H1 (cell line): ENCODE measurements at places on chromosomes 12 and 14.
A peak's percentile ranks its signal among the peaks of the same experiment; 100 is the strongest.

GRCh38 chr14:103451401-103451800 is 66.2 kb downstream of the MARK3 start:
- no peak for DNase-seq
- no peaks in the 10 kb centered on the region for H3K36me3 ChIP-seq
- H3K27ac ChIP-seq: no peak overlapping the region
- no peaks in the 10 kb centered on the region; the same call in 1 of the 2 replicates for H3K4me1 ChIP-seq

- H3K36me3 ChIP-seq: no peaks in the 10 kb centered on the region
- H3K27me3 ChIP-seq: no peaks in the 10 kb centered on the region
- H3K4me1 ChIP-seq: no peaks in the 10 kb centered on the region
- DNase-seq: no peak
Measured at GRCh38 chr12:96434107-96434506, 33.9 kb upstream of the CDK17 start.

- DNase-seq: no peak
- H3K36me3 ChIP-seq: no peaks in the 10 kb centered on the region
- no peak overlapping the region for H3K4me3 ChIP-seq
- H3K27ac ChIP-seq: no peak overlapping the region
Measured at GRCh38 chr12:121224591-121224990, 14.7 kb downstream of the P2RX4 start.

GRCh38 chr14:47149326-47149725 is 497.7 kb upstream of the RPL10L start:
- no peak overlapping the region for H3K4me3 ChIP-seq
- H3K4me1 ChIP-seq: no peaks in the 10 kb centered on the region
- H3K27me3 ChIP-seq: no peaks in the 10 kb centered on the region
- no peak for DNase-seq
- H3K36me3 ChIP-seq: no peaks in the 10 kb centered on the region

- H3K4me3 ChIP-seq: no peak overlapping the region
- H3K4me1 ChIP-seq: no peaks in the 10 kb centered on the region
- no peaks in the 10 kb centered on the region for H3K36me3 ChIP-seq
- no peak overlapping the region for H3K27ac ChIP-seq
- no peaks in the 10 kb centered on the region for H3K27me3 ChIP-seq
Measured at GRCh38 chr12:67356380-67356774, 87.2 kb downstream of the CAND1 start.

DNA sequence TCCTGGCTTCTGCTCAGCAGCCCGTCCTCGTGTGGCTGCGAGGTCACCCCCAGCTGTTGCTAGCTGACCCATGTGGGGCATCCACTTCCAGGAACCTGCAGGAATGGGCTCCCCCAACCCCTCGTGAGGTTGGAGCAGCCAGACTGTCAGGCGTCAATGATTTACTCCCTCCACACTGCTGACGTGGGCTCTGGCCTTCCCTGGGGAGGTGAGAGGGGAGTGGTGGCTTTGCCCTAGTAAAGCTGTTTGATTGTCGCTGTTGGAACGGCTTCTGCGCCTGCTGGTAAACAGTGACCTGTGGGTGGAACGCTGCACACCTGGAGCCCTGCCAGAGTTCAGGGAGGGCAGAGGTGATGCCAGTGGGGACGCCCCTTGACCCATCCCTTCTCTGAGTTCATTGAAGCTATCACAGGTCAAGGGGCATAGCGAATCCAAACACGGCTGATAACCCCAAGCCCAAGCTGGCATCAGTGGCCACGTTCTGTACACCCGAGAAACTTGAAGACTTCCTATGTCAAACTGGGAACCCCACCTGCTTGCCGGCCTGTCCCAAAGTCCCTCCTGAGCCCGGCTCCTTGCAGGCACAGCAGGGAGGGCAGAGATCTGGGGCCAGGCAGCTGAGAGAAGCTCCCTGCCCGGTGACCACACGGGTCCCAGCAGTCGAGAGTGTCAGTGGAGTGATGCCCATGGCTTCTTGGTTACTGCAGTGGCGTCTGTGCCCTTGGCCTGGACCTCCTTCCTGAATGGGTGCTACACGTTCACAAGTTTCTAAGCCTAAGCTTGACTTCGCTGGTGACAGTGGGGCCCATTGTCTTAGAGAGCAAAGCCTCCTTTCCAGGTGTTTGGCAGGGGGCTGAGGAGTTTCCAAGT is 2.7 kb downstream of the ASPG start:
- no peaks in the 10 kb centered on the region for H3K36me3 ChIP-seq
- no peaks in the 10 kb centered on the region for H3K4me1 ChIP-seq
- DNase-seq: peak; percentile 39
- peaks cover 2% of the 10 kb centered on the region; the same call in 1 of the 2 replicates for H3K27me3 ChIP-seq
- H3K4me3 ChIP-seq: no peak overlapping the region

GRCh38 chr14:39946807-39947206 is 514.6 kb upstream of the FBXO33 start:
- H3K4me1 ChIP-seq: no peaks in the 10 kb centered on the region
- H3K36me3 ChIP-seq: no peaks in the 10 kb centered on the region
- H3K4me3 ChIP-seq: no peak overlapping the region
- H3K27ac ChIP-seq: no peak overlapping the region

DNA sequence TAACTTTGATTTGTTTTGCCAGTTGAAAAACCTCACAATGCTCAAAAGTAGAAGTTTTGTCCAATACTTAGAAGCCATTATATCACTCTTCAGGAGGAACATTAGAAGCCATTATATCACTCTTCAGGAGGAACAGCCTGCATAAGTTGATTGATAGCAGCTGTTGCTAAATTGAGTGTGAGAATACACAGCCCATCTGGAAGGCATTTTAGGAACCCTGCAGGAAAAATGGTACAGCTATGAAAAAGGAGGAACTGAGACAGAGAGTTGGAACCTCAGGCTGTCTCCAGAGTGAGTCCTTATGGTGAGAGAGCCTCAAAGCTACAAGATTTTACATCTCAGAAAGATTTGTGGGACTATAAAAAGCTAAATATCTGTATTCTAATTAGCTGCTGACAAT is 207.0 kb downstream of the MYRFL start:
- no peaks in the 10 kb centered on the region for H3K36me3 ChIP-seq
- peaks cover 4% of the 10 kb centered on the region; the same call in 1 of the 2 replicates for H3K4me1 ChIP-seq
- H3K27ac ChIP-seq: no peak overlapping the region

DNA sequence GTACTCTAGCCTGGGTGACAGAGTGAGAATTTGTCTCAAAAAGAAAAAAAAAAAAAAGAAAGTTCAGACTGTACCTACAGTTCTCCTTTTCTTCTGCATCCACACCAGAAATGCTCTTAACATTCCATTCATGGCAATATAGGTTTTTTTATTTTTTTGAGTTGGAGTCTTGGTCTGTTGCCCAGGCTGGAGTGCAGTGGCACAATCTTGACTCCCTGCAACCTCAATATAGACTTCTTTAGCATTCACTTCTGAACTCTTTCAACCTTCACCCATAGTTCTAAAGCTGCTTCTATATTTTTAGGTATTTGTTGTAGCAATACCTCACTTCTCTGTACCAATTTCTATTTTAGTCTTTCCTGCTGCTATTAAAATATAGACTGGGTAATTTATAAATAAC is 1095.7 kb downstream of the FLRT2 start:
- H3K4me3 ChIP-seq: no peak overlapping the region
- no peaks in the 10 kb centered on the region for H3K36me3 ChIP-seq
- H3K27ac ChIP-seq: no peak overlapping the region
- no peaks in the 10 kb centered on the region for H3K27me3 ChIP-seq

GRCh38 chr12:113222730-113223531 is 1.7 kb downstream of the TPCN1 start:
- no peak for DNase-seq
- no peak overlapping the region for H3K4me3 ChIP-seq
- no peak overlapping the region for H3K27ac ChIP-seq
- 0 out of 2 replicates have a peak, but pooled peaks cover 3% of the 10 kb centered on the region for H3K36me3 ChIP-seq
- H3K4me1 ChIP-seq: peaks cover 10% of the 10 kb centered on the region; the same call in 1 of the 2 replicates

- H3K36me3 ChIP-seq: no peaks in the 10 kb centered on the region
- H3K27me3 ChIP-seq: no peaks in the 10 kb centered on the region
- no peak overlapping the region for H3K4me3 ChIP-seq
Measured at GRCh38 chr12:15605881-15606590, 183.2 kb downstream of the EPS8 start.

GRCh38 chr12:7374423-7375144 is 69.4 kb downstream of the CD163L1 start:
- no peak overlapping the region for H3K27ac ChIP-seq
- H3K4me1 ChIP-seq: no peaks in the 10 kb centered on the region
- no peaks in the 10 kb centered on the region for H3K27me3 ChIP-seq
- no peaks in the 10 kb centered on the region for H3K36me3 ChIP-seq
- no peak overlapping the region for H3K4me3 ChIP-seq
- peak; percentile 78 for DNase-seq

DNA sequence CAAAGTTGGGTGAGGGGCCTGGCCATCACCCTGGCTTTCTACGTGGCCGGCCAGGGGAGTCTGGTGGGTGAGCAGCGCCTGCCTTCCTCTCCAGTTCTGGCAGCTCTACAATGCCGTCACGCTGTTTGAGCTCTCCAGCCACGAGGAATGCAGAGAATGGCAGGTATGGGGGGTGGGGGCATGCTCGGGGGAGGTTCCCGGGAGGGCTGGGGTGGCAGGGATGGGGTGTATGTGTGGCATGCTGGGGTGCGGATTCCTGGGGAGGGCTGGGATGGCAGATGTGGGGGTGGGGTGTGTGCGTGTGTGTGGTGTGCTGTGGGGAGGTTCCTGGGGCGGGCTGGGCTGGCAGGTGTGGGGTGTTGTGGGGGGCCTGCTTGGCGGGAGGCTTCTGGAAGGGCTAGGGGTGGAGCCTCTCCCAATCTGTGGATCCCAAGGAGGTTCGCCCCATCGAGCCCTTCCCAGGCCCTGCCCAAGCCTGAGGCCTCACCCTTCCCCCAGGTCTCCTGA is 18.5 kb downstream of the RHOF start:
- no peak overlapping the region for H3K4me3 ChIP-seq
- H3K36me3 ChIP-seq: no peaks in the 10 kb centered on the region; the same call in 1 of the 2 replicates
- no peaks in the 10 kb centered on the region for H3K27me3 ChIP-seq
- peaks cover 18% of the 10 kb centered on the region for H3K4me1 ChIP-seq
- no peak for DNase-seq
- H3K27ac ChIP-seq: peak overlapping the region; percentile 45; the same call in 1 of the 2 replicates

- H3K27ac ChIP-seq: no peak overlapping the region
- no peaks in the 10 kb centered on the region for H3K27me3 ChIP-seq
- H3K4me1 ChIP-seq: no peaks in the 10 kb centered on the region
- H3K36me3 ChIP-seq: no peaks in the 10 kb centered on the region
- no peak overlapping the region for H3K4me3 ChIP-seq
Measured at GRCh38 chr14:79352076-79352630, 859.2 kb downstream of the DIO2 start.

DNA sequence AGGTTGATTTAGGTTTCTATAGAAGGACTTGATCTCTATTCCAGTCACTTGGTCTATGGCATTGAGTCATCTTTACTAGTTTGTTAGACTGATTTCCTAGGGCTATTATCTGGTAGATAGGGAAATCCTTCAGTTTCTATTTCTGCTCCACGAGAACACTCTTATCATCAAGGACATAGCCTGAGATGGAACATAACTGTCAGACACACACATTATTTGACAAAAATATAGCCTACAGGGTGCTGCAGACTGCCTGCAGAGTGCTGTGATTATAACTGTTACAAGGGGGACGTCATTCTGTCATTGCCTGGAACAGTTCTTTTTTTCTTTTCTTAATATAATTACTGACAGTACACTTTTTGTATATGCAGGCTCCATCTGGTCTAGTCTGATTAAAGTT is 82.0 kb downstream of the TMEM117 start:
- no peak overlapping the region for H3K4me3 ChIP-seq
- H3K27ac ChIP-seq: no peak overlapping the region
- H3K36me3 ChIP-seq: no peaks in the 10 kb centered on the region
- no peaks in the 10 kb centered on the region for H3K4me1 ChIP-seq
- H3K27me3 ChIP-seq: no peaks in the 10 kb centered on the region

- H3K4me1 ChIP-seq: 0 out of 2 replicates have a peak, but pooled peaks cover 2% of the 10 kb centered on the region
- H3K27me3 ChIP-seq: no peaks in the 10 kb centered on the region
- no peaks in the 10 kb centered on the region for H3K36me3 ChIP-seq
Measured at GRCh38 chr14:64234877-64235651, 59.1 kb downstream of the ESR2 start.

GRCh38 chr14:69673578-69674305 is 62.3 kb downstream of the SUSD6 start:
- H3K36me3 ChIP-seq: no peaks in the 10 kb centered on the region
- H3K4me3 ChIP-seq: no peak overlapping the region
- H3K4me1 ChIP-seq: peaks cover 5% of the 10 kb centered on the region; the same call in 1 of the 2 replicates
- H3K27me3 ChIP-seq: no peaks in the 10 kb centered on the region
- DNase-seq: no peak
- H3K27ac ChIP-seq: no peak overlapping the region

DNA sequence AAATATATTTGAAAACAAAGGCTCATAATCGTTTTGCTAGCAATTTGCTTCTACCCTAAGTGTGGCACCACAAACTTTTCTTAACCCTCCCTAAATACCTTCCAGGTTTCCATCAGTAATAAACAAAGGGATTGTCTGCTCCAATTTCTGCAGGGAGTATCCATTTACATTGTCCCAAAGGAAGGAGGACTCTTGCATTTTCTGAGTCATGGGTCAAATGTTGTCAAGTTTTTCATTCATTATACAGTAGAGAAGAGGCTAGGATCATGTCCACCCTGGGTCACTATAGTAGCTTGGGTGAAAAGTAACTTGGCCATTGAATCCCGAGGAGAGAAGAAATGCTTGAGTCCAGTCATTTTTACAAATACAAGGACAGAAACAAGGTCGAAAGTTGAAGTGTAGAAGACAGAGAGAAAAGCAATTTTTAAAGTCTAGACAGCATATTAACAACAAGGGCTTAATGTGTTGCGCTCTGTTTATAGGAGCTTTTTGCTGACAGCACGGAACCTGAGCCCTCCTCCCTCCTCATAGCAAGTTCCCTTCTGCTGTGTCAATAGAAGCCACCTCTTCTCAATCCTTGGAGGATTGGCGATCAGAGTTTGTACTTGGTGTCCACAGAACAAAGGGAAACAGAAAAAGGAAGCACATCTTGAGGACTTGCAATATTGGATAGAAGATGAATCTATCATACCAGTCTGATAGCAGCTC is 53.1 kb downstream of the TMEM30B start:
- H3K4me1 ChIP-seq: no peaks in the 10 kb centered on the region; the same call in 1 of the 2 replicates
- H3K4me3 ChIP-seq: no peak overlapping the region
- no peak for DNase-seq
- H3K36me3 ChIP-seq: no peaks in the 10 kb centered on the region
- no peak overlapping the region for H3K27ac ChIP-seq

GRCh38 chr12:116977465-116978380 is 67.0 kb downstream of the FBXW8 start:
- peaks cover 1% of the 10 kb centered on the region for H3K4me1 ChIP-seq
- no peaks in the 10 kb centered on the region for H3K36me3 ChIP-seq
- DNase-seq: no peak
- no peak overlapping the region for H3K4me3 ChIP-seq
- H3K27ac ChIP-seq: no peak overlapping the region

- H3K4me3 ChIP-seq: no peak overlapping the region
- H3K4me1 ChIP-seq: no peaks in the 10 kb centered on the region; the same call in 1 of the 2 replicates
- no peak overlapping the region for H3K27ac ChIP-seq
- H3K36me3 ChIP-seq: no peaks in the 10 kb centered on the region
- H3K27me3 ChIP-seq: no peaks in the 10 kb centered on the region
Measured at GRCh38 chr12:127240249-127240929, 1026.6 kb upstream of the TMEM132C start.
